ENCODE measurements at places on chromosomes 5 and 9. TPM values are rescaled to one million over a fixed set of nuclear protein-coding genes. Genes with fewer than 3 reads are reported as not detected.

The FAM200C gene
- 2.1 TPM for total RNA-seq

DNA sequence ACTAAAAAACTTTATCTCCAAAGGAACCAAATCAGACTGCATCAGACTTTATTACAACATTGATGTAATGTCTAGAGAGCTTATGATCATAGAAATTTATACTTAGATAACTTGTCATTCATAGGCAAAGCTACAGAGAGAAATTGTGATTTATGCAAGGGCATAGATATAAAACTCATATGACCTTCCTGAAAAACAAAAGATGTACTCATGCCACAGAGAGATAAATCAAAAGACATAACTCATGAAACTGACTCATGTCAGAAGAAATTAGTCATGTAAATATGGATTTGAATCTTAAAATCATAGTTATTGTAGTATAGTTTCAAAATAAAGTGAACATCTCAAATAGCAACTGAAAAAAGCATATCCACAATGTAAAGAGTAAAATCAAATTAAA, 186.2 kb downstream of the GABBR2 start:
- H3K27me3 ChIP-seq: no peaks in the 10 kb centered on the region
- H3K4me3 ChIP-seq: peak overlapping the region; percentile 77
- DNase-seq: no peak
- no peak overlapping the region for H3K27ac ChIP-seq

The ENDOG gene
- total RNA-seq: 17.1 TPM

GRCh38 chr5:57508211-57508610, 25.6 kb upstream of the ACTBL2 start:
- H3K27ac ChIP-seq: no peak overlapping the region
- H3K36me3 ChIP-seq: no peaks in the 10 kb centered on the region
- peaks cover 10% of the 10 kb centered on the region for H3K27me3 ChIP-seq
- no peak for DNase-seq
- H3K4me1 ChIP-seq: peaks cover 6% of the 10 kb centered on the region
- no peak overlapping the region for H3K4me3 ChIP-seq

GRCh38 chr5:116492016-116492623, 82.5 kb downstream of the SEMA6A start:
- peaks cover 10% of the 10 kb centered on the region for H3K4me1 ChIP-seq
- peak; percentile 76 for DNase-seq
- H3K27ac ChIP-seq: no peak overlapping the region
- H3K36me3 ChIP-seq: no peaks in the 10 kb centered on the region

The BARHL1 gene
- total RNA-seq: not detected

DNA sequence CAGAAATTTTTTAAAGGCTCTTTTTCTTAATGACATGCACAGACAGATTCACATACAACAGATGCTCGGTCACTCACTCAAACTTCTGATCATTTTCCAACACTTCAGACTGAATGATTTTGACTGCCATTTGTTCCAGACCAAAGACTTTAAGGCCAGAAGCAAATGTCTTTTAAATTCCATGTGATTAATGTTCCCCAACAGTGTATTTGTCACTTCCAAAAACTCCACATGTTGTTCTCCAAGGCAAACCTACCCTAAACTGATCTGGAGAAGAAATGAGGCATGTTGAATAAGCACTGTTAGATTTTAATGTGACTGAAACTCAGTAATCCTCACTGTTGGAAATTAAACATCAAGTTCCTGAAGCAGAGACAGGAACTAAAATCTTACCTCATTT, 366.7 kb downstream of the GABRG2 start:
- no peak overlapping the region for H3K27ac ChIP-seq
- DNase-seq: no peak
- no peaks in the 10 kb centered on the region for H3K4me1 ChIP-seq
- H3K4me3 ChIP-seq: no peak overlapping the region
- no peaks in the 10 kb centered on the region for H3K27me3 ChIP-seq
- no peaks in the 10 kb centered on the region for H3K36me3 ChIP-seq

GRCh38 chr5:160262151-160263074, 33.1 kb downstream of the FABP6 start:
- H3K27me3 ChIP-seq: peaks cover 16% of the 10 kb centered on the region
- H3K27ac ChIP-seq: no peak overlapping the region
- DNase-seq: no peak
- peak overlapping the region; percentile 56 for H3K4me3 ChIP-seq
- peaks cover 14% of the 10 kb centered on the region for H3K4me1 ChIP-seq

DNA sequence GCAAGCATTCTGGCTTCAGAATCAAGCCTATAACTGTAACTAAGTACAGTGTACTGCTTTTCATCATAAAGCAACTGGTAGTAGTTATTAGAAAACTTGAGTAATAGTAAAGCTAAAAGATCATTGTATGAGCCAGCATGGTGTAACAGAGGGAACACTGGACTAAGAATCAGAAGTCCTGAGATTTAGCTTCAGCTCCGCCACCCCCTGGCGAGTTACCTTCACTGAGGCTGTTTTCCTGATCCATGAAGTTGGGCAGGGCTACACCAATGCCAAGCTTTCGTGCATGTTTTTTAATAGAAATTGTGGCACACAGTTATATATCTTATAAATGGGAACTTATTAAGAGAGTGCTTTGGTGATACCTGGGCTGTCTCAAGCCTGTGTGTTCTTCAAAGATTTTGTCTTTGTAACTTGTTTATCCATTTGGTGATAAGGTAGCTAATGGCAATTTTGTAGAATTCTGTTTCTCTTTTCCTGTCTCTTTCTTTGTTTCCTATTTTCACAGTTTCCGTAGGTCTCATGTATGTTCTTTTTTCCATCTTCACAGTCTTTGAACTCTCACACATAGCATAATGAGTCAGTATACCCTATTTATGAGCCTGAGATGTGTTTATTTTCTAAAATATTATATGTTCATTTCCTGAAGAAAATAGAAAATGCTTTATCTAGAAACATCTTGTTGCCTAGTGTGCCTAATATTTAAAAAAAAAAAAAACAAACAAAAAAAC, 102.3 kb downstream of the GDNF start:
- no peak for DNase-seq
- peaks cover 17% of the 10 kb centered on the region for H3K36me3 ChIP-seq
- H3K4me3 ChIP-seq: no peak overlapping the region
- H3K27me3 ChIP-seq: no peaks in the 10 kb centered on the region

GRCh38 chr9:16608906-16609305, 261.6 kb downstream of the BNC2 start:
- H3K4me1 ChIP-seq: peaks cover 34% of the 10 kb centered on the region
- no peak for DNase-seq
- H3K4me3 ChIP-seq: no peak overlapping the region
- H3K27me3 ChIP-seq: no peaks in the 10 kb centered on the region
